ENCODE measurements at places on chromosomes 16 and 17.

DNA sequence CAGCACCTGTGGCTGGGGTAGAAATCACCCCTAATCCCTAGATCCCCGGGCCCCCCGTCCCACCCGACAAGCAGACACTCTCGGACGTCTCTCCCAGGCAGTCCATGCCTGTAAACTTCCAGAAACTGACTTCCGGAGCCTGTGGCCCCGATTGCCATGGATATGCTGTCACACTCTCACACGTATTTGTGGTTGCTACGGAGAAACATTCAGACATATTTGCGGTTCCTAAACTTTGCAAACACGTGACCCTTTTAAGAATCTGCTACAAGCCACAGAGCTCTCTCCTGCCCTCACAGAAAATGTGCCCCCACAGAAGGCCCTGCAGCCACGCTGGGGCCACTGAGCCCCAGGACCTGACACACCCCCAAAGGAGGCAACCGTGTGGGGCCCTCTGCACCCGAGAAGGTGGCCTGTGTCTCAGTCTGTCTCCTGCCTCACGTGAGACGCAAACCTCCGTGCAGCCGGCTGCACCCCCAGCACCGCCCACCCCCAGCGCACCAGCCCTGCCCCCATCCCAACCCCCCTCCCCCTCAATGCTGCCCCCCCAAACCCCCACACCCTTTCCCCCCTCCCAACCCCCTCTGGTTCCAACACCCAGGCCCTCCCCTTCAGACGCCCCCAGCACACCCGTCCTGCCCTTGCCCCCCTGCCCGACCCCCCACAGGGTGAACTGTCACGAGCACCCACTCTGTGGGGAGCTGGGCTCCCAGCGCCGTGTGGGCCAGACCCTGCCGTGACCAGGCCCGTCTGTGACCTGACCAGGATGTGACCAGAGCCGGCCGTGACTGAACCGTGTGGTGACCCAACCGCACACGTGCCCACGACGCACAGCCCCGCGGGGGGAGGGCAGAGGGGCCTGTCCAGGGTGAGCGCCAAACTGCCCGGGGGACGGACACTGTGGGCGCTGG is 66.3 kb upstream of the METRNL start:
- peak; percentile 75 for DNase-seq

- no peak for DNase-seq
Measured at GRCh38 chr17:76935331-76935730, 67.1 kb downstream of the MGAT5B start.

DNA sequence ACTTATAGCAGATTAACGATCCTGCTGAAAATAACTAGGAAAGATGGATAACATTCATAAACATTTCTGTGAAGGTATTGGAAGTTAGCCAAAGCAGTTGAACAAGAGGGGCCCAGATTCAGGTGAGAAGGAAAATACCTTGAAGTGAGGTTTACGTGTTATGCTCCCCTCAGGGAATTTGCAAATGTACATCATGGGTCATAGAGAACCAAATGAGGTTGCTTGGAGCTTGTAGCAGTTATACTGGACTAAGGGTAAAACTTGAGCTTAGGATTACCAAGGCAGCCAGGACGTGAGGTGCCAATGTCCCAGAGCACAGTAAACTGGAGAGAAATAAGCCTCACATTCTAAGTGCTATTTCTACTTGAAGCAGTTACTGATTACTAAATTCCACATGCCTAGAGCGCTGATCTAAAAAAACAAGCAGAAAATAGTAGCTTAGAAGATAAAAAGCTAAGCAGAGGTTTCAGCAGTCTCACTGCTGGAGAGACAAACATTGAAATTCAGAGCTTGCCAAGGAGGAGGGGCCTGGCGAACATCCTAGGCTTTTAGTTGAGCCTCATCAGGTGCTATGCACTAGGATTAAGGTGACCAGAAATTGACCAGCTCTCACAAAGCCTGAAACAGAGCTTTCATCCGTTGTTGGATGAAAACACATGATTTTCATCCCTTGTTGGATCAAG is 136.7 kb upstream of the FAM20A start:
- DNase-seq: no peak

- no peak for DNase-seq
Measured at GRCh38 chr16:85075236-85075924, 36.9 kb downstream of the CIBAR2 start.

All from right hindlimb (tissue), 1 donor.